ENCODE measurements at places on chromosomes 2 and 18. TPM values are rescaled to one million over a fixed set of nuclear protein-coding genes. Genes with fewer than 3 reads are reported as not detected.

The ACMSD gene
- polyA plus RNA-seq = not detected

- no peak for DNase-seq
Observed at GRCh38 chr18:61334951-61335683, 1.9 kb downstream of the CDH20 start.

GRCh38 chr2:43001787-43002468, 209.5 kb upstream of the HAAO start:
- DNase-seq = no peak

DNA sequence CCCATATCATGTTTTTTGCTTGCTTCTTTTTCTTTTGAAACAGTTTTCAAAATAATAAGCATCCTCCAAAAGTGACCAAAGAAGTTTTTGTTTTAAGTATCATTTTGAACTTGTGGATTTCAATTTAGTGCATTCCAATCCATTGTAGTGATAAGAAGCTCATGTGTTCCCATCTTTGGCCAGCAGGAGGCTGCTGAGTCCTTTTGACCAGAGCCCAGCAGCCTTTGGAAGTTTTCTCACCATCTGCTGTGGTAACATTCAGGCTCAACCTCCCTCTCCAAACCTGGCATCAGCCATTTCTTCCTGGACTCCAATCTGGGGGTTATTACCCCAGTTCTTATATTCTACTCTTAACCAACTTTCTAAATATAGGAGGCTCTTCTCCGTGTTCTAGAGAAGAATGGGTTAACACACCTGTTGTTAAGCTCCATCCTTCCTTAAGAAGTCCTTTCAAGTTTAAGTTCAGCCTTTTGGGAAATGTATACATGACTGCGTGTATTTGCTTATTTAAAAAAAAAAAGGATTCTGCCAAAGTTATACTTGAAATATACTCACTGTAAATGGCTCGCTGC, 39.0 kb upstream of the MAL start:
- peak; percentile 41 for DNase-seq

GRCh38 chr2:175175896-175176295, 5.6 kb downstream of the ATP5MC3 start:
- peak; percentile 54 for DNase-seq

DNA sequence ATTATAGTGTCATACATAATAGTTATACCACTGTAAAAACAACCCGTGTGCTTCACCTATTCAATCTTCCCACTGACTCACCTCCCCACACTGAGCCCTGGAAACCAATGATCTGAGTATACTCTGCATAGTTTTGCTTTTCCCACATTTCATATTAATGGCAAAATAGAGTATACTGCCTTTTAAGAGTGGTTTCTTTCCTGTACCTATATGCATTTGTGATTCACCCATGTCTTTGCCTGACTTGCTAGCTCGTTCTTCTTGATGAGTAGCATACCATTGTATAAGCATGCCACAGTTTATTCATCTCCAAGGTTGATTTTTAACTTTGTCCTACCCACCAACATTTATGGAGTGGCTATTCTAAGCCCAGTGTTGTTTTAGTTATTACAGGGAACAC, 686.4 kb downstream of the PLCL1 start:
- DNase-seq = no peak

DNA sequence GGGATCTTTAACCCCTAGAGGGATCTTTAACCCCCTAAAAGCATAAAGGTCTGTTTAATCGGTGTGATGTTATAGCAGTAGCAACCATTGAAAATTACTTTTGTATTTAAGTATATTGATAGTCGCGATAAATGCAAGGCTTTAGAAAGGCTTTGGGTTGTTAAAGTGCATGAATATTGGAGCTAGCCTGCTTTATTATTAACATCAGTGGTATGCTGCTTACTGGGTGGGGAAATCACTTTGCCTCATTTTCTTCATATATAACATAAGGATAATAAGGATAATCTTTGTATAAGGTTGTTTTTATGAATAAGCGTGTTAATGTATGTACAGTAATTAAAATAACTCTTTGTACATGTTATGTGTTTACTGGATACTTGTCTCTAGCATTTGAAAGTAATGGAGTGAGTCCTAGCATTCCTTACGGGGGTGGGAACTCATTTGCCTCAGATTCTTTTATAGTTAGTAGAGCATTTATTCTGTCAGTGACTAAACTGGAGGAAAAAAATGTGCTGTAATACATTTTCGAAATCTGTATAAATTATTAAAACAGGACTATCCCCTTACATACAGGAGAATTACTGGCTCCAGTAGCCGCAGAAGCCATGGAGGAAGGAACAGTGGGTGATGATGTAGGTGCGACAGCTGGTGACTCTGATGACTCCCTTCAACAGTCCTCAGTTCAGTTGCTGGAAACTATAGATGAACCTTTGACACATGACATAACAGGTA, 122.2 kb downstream of the BIRC6 start:
- DNase-seq = no peak

GRCh38 chr2:16073471-16073870, 133.1 kb downstream of the MYCN start:
- DNase-seq = no peak
